Adrenal gland (tissue), 19 donors: ENCODE measurements at places on chromosomes 3 and 15. TPM values are rescaled to one million over a fixed set of nuclear protein-coding genes. Genes with fewer than 3 reads are reported as not detected.

DNA sequence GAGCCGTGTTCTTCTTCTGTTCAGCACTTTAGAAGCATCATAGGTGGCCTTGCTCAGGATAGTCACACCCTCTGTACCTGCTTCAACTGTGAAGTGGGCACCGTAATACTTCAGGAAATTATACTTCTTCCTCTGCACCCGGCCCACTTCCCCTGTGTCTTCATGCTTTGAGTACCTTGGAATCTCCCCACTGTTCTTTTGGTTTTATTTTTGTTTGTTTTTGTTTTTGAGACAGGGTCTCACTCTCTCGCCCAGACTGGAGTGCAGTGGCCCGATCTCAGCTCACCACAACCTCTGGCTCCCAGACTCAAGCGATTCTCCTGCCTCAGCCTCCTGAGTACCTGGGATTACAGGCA lies 1.7 kb downstream of the P2RY14 start:
- no peaks in the 10 kb centered on the region for H3K36me3 ChIP-seq
- DNase-seq: no peak
- H3K27me3 ChIP-seq: no peaks in the 10 kb centered on the region
- no peak overlapping the region for H3K4me3 ChIP-seq
- H3K27ac ChIP-seq: no peak overlapping the region

DNA sequence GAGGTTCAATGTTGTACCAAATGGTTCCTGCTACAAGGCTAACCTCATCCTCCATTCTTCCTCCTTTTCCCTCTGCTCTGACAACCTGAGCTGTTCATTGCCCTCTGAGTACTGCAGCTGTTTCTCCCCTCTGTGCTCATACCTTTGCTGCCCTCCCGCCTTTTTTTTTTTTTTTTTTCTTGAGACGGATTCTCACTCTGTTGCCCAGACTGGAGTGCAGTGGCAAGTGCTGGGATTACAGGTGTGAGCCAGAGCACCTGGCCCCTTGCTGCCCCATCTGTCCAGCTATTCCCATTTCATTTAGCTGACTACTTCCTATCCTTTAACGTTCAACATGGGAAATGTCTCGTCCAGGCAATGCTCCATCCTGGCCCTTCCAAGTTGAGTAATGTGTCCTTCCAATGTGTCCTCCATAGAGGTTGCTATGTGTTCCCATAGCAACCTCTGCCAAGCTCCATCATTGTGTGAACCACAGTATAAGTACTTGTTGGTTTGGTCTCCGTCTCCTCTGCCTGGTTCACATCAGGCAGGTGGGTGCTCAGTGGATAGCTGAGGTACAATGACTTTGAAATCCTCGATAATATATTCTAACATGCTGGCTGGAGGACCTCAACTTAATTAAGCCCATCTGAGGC lies 179.9 kb upstream of the ANKRD28 start:
- no peaks in the 10 kb centered on the region for H3K36me3 ChIP-seq
- no peak overlapping the region for H3K4me3 ChIP-seq
- no peaks in the 10 kb centered on the region for H3K27me3 ChIP-seq
- DNase-seq: no peak

DNA sequence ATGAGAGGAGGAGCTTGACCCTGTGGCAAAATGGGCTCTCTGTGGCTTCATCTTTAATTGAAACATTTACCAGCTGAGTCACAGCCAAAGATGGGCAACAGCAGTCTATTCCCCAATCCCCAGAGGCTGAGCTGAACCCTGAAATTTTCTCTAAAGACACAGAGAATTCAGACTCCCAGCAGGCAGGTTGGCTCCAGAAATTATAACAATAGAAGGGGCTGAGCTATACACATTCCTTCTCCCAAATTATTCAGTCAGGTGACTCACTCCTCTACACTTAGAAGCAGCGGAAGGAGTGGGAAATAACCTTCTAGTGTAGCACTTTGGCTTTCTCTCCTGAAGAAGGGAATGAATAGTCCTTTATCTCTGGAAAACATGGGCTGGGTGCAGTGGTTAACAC lies 264.3 kb upstream of the ARHGEF26 start:
- H3K4me1 ChIP-seq: no peaks in the 10 kb centered on the region
- no peaks in the 10 kb centered on the region for H3K36me3 ChIP-seq
- no peak overlapping the region for H3K27ac ChIP-seq

Gene SPINK8
- total RNA-seq: not detected

- no peak overlapping the region for H3K4me3 ChIP-seq
- no peaks in the 10 kb centered on the region for H3K27me3 ChIP-seq
- no peak overlapping the region for H3K27ac ChIP-seq
- peaks cover 5% of the 10 kb centered on the region for H3K4me1 ChIP-seq
Observed at GRCh38 chr15:64532521-64533315, 72.3 kb downstream of the ZNF609 start.

DNA sequence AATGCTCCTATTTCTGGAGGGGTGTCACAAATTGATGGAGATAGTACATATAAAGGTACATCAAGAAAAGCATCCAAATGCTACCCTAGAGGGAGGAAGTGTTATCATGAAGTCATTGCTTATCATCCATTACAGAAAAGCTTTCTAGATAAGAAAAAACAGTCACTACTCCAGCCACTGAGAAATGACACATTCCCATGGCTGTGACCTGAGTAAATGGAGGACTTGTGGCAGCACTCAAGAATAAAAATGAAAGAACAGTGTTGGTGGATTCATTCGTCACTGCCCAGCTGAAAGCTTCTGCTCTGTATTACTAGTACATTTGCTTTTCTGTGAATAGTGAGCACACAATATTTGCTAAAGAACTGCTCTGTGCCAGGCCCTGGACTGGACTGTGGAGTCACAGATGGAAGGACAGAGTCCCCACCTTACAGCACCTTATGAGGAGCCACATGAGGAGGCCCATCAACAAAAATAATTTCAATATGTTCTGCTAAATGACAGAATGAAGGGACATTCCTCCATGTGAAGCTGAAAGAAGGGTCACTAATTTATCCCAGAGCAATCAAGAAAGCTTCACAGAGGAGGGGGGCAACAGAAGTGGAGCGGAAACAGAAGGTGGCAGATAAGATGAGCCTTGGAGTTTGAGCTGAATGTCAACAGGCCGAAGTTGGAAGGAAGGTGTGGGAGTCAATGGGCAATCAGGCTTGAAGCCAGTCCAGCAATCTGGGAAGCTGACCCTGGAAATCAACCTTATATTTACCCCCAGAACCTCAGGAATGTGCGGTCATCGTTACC lies 343.5 kb upstream of the TRIM42 start:
- H3K36me3 ChIP-seq: no peaks in the 10 kb centered on the region
- no peaks in the 10 kb centered on the region for H3K27me3 ChIP-seq
- no peak overlapping the region for H3K4me3 ChIP-seq
- H3K4me1 ChIP-seq: no peaks in the 10 kb centered on the region

Gene HES1
- 57.1 TPM for total RNA-seq

GRCh38 chr3:126305427-126305826 lies 51.8 kb downstream of the KLF15 start:
- no peak for DNase-seq
- no peak overlapping the region for H3K4me3 ChIP-seq
- H3K27me3 ChIP-seq: no peaks in the 10 kb centered on the region
- no peaks in the 10 kb centered on the region for H3K36me3 ChIP-seq
- no peaks in the 10 kb centered on the region for H3K4me1 ChIP-seq

Gene GOLGA6A
- not detected for total RNA-seq

DNA sequence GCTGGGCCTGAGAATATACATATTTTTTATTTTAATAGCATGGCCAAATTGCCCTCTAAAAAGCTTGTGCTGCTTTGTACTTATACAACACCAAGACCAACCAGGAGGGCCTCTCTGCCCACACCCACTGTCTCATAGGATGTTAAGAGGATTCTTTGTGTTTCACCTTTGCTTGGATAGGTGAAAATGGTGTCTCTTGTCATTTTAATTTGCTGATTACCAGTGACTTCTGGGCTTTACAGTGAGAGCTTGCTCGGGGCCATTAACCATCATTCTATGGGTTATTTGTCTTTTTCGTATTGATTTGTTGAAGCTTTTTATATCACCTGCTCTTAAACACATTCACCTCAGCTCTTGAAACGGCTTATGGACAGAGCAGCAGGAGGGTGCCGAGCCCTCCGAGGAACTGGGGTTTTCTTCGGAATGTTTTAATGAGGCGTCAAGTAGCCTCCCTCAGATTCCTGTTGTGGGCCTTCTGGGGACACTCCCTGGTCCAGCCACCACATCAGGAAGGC lies 10.5 kb downstream of the PTH1R start:
- H3K27me3 ChIP-seq: peaks cover 8% of the 10 kb centered on the region
- H3K4me3 ChIP-seq: no peak overlapping the region
- H3K36me3 ChIP-seq: no peaks in the 10 kb centered on the region
- H3K27ac ChIP-seq: no peak overlapping the region
- H3K4me1 ChIP-seq: peaks cover 13% of the 10 kb centered on the region

Gene LXN
- 28.6 TPM for total RNA-seq

DNA sequence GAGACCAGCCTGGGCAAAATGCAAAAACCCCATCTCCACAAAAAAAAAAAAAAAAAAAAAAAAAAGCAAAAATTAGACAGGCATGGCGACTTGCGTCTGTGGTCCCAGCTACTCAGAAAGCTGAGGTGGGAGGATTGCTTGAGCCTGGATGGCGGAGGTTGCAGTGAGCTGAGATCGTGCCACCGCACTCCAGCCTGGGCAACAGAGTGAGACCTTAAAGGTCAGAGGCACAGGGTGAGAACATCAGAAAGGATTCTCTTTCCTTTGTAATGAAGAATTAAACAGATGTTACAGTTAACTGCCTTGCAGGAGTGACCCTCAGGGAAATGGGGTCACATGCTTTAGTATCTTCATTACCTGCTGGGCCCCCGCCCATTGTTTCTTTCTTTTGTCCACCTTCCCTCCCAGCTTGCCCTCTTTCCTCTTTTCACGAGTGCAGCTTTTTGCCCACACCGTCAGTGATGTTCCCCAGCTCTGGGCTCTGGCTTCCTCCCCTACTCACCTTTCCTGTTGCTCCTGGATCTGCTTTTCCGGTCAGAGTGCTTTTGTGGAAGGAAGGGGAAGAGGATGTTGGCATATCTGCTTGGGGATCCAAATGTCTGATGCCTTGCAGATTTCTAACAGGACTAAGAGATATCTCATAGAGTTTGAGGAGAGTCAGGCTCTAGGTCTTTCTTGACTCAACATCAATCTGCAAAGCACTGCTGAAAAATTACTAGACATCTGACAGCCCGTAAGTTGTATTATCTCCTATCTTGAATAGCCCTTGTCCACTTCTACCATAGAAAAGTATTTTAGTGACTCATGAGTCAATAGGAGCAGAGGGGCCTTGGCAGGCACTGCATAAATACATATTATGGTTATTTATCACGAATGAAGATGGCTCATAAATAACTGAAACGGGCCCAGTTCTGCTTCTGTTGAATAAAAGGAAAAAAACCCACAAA lies 35.6 kb upstream of the NDUFB4 start:
- no peak overlapping the region for H3K4me3 ChIP-seq
- H3K27me3 ChIP-seq: no peaks in the 10 kb centered on the region
- peaks cover 58% of the 10 kb centered on the region for H3K4me1 ChIP-seq
- H3K36me3 ChIP-seq: no peaks in the 10 kb centered on the region
- H3K27ac ChIP-seq: peak overlapping the region; percentile 91

DNA sequence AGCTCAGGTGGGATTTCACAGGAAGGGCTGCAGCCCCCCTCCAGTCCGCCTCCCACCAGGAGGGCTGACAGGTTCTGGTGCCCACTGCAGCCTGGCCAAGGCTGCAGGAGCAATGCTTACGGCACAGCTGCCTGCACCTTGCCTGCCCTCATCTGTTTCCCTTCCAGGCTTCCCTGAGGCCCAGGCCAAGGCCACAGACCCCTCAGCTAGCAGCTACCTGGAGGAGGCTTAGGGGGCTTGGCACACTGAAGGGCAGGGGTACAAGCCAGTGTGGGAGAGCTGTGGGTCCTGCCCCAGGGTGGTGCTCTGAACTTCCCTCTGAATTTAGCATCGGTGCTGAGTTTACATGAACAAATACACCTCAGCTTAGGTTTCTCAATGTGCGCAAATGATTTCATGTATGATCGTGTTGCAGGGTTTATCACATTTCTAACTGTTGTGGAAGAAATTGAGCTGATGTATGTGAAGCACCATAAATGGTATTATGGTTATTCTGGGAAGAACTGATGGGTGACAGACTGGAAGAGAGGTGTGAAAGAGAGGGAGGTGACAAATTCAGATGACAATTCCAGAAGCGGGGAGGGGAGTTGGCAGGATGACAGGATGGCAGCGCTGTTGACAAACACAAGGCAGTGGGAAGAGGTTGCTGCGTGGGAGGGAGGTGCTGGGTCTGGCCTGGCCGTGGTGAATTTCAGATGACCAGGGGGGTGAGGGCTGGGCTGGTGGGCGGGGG lies 6.1 kb downstream of the RHCG start:
- H3K4me3 ChIP-seq: no peak overlapping the region
- no peaks in the 10 kb centered on the region for H3K36me3 ChIP-seq

Gene LMOD3
- total RNA-seq: not detected

Gene TFDP2
- total RNA-seq: 79.8 TPM

GRCh38 chr15:57334257-57334656 lies 42.0 kb upstream of the CGNL1 start:
- H3K36me3 ChIP-seq: no peaks in the 10 kb centered on the region
- no peaks in the 10 kb centered on the region for H3K4me1 ChIP-seq
- H3K4me3 ChIP-seq: no peak overlapping the region
- no peak overlapping the region for H3K27ac ChIP-seq
- no peaks in the 10 kb centered on the region for H3K27me3 ChIP-seq

GRCh38 chr3:175608356-175608755 lies 749.2 kb downstream of the NAALADL2 start:
- DNase-seq: no peak
- H3K4me1 ChIP-seq: no peaks in the 10 kb centered on the region
- H3K36me3 ChIP-seq: no peaks in the 10 kb centered on the region
- H3K27me3 ChIP-seq: no peaks in the 10 kb centered on the region
- H3K27ac ChIP-seq: no peak overlapping the region
- H3K4me3 ChIP-seq: no peak overlapping the region

Gene TTLL13
- total RNA-seq: 0.28 TPM

DNA sequence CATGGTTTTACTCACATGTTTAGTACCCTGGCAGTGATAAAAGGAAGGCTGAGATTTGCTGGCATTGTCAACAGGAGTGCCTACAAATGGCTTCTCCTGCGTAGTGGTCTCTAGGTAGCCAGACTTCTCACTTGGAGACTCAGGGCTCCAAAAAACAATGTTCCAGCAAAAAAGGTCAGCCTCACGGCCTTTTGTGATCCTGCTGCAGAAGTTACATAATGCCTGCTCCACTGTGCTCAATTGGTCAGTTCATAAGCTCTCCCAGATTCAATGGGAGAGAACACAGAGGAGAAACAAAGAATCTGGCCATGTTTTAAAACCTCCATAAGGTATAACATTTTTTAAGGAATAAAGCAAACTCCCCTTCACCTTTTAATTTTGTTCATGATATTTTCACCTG lies 76.1 kb upstream of the CMSS1 start:
- DNase-seq: no peak
- H3K4me1 ChIP-seq: no peaks in the 10 kb centered on the region
- no peak overlapping the region for H3K4me3 ChIP-seq
- H3K27ac ChIP-seq: no peak overlapping the region
- H3K36me3 ChIP-seq: no peaks in the 10 kb centered on the region
- H3K27me3 ChIP-seq: no peaks in the 10 kb centered on the region

- H3K27me3 ChIP-seq: no peaks in the 10 kb centered on the region
- no peak overlapping the region for H3K4me3 ChIP-seq
- DNase-seq: no peak
- H3K36me3 ChIP-seq: no peaks in the 10 kb centered on the region
Observed at GRCh38 chr3:55910543-55910942, 423.4 kb upstream of the WNT5A start.

Gene GUCA1C
- total RNA-seq: not detected

GRCh38 chr3:47761046-47761445 lies 20.6 kb downstream of the SMARCC1 start:
- no peak overlapping the region for H3K4me3 ChIP-seq
- H3K27me3 ChIP-seq: no peaks in the 10 kb centered on the region
- no peaks in the 10 kb centered on the region for H3K36me3 ChIP-seq
- H3K27ac ChIP-seq: no peak overlapping the region
- no peaks in the 10 kb centered on the region for H3K4me1 ChIP-seq

Gene CLDN16
- 2.9 TPM for total RNA-seq

Gene ZNF860
- total RNA-seq: 1.0 TPM
